ENCODE measurements at places on chromosomes 1 and 21. TPM values are rescaled to one million over a fixed set of nuclear protein-coding genes. Genes with fewer than 3 reads are reported as not detected.

Gene ADAMTS4
- 18.6 TPM for total RNA-seq

Gene RHBG
- not detected for total RNA-seq

Gene FAM177B
- not detected for total RNA-seq

Gene KCNJ6
- under 0.01 TPM for total RNA-seq

Gene PGLYRP4
- not detected for total RNA-seq

Gene SLC9C2
- total RNA-seq: not detected

Gene KLF17
- total RNA-seq: not detected

Gene MROH9
- total RNA-seq: not detected

Gene SELL
- 0.67 TPM for total RNA-seq

Gene LCE2C
- not detected for total RNA-seq

Gene SYT14
- total RNA-seq: 36.1 TPM

Gene KCNA2
- total RNA-seq: 0.69 TPM

Gene ST6GALNAC3
- total RNA-seq: 50.0 TPM

Gene WNT9A
- not detected for total RNA-seq

Gene OR6K3
- not detected for total RNA-seq

Gene MR1
- 7.7 TPM for total RNA-seq

Gene PLPPR4
- total RNA-seq: 2.0 TPM

Gene IVL
- not detected for total RNA-seq

Gene OR14K1
- not detected for total RNA-seq

Gene CD34
- total RNA-seq: 0.67 TPM
